ENCODE measurements at places on chromosomes 1 and 21.

DNA sequence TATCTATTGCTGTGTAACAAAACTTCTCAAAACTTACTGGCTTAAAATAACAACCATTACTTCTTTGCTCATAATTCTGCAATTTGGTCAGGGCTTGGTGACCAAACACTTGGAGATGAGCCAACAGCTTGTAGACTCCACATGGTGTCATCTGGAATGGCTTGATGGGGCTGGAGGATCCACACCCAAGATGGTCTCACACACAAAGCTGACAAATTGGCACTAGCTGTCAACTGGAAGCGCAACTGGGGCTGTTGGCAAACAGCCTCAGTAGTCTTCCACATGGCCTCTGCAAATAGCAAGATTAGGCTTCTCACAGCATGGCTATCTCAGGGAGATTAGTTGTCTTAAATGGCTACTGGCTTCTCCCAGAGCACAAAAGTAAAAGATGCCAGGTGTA lies 27.1 kb upstream of the MTF2 start:
- DNase-seq, result no peak

DNA sequence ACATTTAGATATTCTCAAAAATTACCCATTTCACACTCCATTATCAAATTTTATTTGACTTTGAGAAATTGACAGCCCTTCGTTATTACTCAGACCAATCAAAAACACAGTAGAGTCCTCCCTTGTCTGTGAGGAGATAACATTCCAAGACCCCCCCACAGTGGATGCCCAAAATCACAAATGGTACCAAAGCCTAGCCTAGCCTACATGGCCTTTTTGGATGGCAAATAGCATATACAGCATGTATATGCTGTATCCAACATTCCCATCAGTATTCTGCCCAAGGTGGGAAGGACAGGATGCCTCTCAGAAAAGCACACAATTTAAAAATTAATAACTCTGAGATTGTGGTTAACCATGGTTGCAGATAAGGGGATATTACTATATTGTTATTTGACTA lies 17.3 kb downstream of the SFPQ start:
- no peak for DNase-seq

DNA sequence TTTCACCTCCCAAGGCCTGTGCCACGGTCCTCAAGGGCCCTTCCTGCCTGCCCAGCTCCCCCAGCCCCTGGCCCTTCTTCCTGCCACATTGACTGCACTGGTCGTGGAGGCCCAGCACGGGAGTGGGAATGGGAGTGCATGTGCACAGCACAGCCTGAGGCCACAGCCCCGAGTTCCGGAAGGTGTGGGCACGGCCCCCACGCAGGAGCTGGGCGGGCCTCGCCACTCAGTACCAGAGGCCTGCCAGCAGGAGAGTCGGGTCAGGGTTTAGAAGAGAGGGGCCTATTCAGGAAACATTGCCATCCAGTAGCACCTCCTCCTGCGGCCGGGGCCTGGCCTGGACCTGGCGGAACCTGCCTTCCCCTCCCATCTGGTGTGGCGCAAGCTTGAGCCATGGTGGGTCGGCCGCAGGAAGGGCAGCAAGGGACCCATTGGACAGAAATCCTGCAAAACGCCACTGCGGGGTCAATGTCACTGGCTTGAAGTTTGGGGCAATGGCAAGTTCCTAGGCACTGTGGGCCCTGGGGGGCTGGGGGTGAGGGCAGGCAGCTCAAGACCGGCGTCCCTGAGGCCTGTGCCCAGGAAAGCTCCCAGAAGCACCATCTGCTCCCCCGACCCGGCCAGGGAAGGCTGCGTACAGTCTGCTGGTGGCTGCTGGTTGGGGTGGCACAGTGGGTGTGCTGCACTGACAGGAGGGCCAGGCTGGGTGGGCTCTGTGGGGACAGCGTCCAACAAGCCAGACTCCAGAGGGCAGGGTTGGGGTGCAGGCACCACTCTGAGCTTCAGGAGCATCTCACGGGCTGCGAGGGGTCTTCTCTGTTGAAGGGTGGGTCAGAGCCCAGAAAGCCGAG lies 1.8 kb upstream of the TMEM52 start:
- no peak for DNase-seq

GRCh38 chr1:200675588-200675852 lies 5.8 kb upstream of the DDX59 start:
- no peak for DNase-seq

- no peak for DNase-seq
These were observed 102.8 kb downstream of the NPHP4 start for GRCh38 chr1:5889462-5889861.

DNA sequence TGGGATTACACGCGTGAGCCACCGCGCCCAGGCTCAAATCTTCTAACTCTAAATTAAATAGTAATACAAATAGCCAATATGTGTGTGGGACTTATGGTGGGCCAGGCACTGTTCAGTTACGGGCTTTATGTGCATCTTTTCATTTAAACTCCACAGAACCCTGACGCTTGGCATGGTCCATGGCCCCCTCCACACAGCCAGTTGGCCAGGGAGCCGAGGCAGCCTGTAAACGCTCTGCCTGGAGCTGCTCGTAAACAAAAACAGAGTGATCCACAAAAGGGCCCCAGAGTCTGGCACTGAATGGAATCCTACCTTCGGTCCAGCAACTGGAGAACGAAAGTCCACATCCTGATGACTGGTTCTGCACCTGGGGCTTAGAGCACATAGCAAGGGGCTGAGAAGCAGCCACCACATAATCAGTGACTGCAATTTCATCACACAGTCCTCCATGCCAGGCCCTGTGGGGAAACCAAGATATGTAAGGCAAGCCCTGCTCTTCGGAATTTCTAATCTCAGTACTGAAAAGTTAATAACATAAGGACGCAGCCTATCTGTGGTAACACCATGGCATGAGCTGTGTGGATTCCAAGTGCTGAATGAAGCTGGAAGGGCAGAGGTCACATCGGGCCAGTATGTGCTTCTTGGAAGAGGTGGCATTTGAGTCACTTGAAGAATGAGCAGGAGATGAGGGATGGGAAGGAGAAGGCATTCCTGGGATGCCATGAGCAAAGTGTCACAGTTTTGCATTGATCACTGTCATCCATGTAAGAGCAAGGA lies 13.5 kb upstream of the ADAMTSL4 start:
- no peak for DNase-seq

GRCh38 chr1:167423684-167424619 lies 94.4 kb downstream of the CD247 start:
- DNase-seq, result no peak

DNA sequence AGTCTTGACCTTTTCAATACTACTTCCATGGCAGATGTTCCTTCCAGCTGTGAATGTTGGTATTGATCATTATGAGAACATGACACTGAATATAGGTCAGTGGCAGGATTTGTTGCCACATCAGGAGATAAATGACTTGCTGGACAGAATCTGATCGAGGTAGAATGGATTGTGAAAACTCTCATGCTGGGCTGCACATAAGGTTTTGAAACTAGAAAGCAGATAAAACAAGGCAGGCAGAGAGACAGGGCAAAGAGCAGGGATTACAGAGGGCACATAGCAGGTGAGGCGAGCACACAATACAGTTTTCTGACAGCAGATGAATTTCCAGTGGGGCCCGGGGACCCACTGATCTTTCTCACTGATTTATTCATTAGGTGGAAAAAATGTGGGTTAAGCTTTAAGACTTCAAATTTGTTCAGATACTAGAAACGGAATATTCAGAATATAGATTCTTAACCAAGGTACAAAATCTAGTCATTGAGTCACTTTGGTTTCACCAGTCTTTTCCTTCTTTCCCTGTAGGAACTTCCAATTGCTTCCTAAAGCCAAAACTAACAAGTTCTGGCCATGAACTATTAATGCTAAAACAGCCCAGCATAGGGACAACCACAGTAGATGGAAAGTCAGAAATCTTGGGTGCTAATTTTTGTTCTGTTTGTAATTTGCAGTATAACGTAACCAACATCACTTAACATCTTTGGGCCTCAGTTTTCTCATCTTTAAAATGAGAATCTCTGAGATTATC lies 296.0 kb upstream of the PTBP2 start:
- DNase-seq, result no peak

- DNase-seq, result no peak
These were observed 2.5 kb downstream of the FCRL2 start for GRCh38 chr1:157774412-157774811.

DNA sequence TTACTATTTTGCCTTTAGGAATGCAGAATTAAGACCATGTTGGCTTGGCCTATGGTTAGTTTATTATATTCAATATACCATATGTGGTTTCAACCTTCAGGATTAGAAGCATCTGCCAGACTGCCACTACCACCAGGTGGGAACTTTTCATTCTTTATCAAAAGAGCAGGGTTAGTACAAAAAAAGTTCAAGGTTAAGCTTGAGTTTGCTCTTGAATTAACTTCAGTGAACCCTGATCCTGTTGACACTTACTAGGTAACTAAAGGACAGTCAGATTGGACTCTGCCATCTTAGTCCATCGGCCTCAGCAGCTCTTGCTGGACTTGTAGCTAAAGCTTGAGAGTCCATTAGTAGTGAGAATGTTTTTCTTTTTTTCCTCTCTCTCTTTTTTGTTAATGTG lies 22.1 kb downstream of the CLIC4 start:
- no peak for DNase-seq
